ENCODE measurements at places on chromosomes 1 and 21.

GRCh38 chr1:5098981-5099385, 444.6 kb downstream of the AJAP1 start:
- DNase-seq, result no peak

DNA sequence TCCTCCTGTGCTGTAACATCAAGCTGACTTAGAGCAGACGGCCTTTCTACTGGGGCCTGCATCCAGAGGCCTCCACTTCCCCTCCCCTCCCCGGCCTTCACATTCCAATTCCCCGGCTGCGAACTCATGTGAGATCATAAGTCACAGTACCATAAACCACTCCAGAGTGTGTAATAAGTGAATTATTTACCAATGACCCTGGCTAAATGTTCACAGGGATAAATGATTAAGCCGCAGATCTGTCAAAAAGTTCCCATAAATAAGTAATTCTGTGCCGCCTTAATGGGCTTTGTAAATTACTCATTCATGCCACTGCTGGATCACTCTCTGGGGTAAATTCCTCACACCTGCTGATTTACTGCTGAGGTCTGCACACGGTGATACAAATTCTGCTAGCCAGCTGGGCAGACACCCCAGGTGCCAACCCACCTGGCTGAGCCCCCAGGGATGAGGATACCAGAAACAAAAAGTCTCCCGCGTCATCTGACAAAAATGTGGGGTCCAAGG, 27.4 kb upstream of the KIRREL1 start:
- DNase-seq, result no peak

DNA sequence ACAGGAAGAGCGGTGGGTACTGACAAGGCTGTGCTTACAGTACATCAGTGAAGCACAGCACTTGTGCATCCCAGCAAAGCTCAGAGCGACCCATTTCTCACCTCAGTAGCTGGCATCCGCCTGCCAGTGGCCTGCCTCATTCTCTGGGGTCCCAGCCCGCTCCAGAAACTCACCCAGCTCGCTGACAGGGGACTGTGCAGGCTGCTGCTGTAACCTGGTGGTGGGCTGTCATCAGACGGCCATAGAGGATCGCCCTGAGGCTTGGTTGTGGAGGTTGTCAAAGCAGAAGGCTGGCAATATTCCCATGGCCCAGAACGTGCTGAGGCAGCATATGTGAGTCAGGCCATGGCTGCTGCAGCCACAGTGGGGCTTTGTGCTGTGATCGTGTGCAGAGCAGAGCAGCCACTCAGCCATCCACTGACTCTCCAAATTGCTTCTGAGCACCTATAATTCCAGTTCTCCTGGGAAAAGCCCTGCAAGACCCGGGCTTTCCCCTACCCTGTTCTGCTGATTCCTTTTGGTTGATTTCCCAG, 13.6 kb upstream of the GPR137B start:
- DNase-seq, result peak; percentile 63

- DNase-seq, result peak; percentile 45
These were observed 678 bp upstream of the PTTG1IP start for GRCh38 chr21:44874240-44874496.

GRCh38 chr1:81812712-81813111, 12.0 kb downstream of the ADGRL2 start:
- DNase-seq, result no peak

DNA sequence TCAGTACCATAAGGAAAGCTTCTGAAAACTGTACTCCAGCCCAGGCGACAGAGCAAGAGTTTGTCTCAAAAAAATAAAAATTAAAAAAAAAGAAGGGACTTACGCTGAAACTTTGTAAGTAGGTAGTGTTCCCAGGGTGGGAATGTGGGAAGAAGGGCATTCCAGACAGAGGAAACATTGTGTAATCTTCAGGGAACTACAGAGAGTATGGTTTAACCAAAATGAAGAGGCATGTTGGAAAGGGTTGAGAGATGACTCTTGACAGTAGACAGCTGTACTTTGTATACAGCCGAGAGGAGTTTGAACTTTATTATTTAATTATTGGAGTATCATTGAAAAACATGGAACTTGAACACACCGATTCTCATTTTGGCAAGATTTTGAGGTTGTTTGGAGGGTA, 43.0 kb downstream of the PPP2R5A start:
- DNase-seq, result no peak

All from SK-N-SH (cell line).